ENCODE measurements at places on chromosomes 3 and 15. TPM values are rescaled to one million over a fixed set of nuclear protein-coding genes. Genes with fewer than 3 reads are reported as not detected.

CD200 gene
- total RNA-seq, result 4.0 TPM

CYP8B1 gene
- not detected for total RNA-seq

CYP1A1 gene
- 0.71 TPM for total RNA-seq

THAP10 gene
- 1.0 TPM for total RNA-seq

STAC gene
- 3.8 TPM for total RNA-seq

SPESP1 gene
- total RNA-seq, result 3.2 TPM

CRABP1 gene
- total RNA-seq, result not detected
